ENCODE measurements at places on chromosomes 1 and 21.

DNA sequence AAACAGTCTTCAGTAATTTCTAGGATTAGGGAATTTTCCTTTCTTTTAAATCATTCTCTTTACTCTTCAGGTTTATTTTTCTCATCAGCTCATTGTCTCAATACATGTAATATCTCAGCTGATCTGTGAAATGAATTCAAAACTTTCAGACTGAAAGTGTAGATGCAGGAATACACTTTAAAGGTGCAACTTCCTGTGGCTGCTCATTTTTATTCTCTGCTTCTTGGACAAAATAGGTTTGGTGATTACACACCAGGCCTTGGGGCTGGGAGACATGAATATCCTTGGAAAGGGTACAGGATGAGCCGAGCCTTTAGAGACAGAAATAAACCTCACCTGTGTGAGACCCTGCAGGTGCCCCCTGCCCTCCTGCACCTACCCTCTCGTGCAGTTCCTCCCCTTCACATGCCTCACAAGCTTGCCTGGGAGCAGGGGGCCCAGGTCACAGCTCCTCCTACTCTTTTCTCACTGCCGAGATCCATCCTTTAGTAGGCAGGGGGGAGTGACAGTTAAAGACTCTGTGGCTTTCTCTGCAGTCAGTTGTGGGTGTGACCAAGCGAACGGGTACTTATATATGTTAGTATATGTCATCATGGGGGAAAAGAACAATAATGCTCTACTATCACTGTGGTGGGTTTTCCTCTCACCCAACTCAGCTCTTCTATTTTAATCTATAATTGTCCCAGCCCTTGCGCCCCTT, 23.6 kb downstream of the XCL2 start:
- H3K36me3 ChIP-seq: no peaks in the 10 kb centered on the region
- H3K4me1 ChIP-seq: no peaks in the 10 kb centered on the region
- H3K27ac ChIP-seq: no peak overlapping the region
- H3K27me3 ChIP-seq: no peaks in the 10 kb centered on the region
- no peak for DNase-seq
- H3K4me3 ChIP-seq: no peak overlapping the region

DNA sequence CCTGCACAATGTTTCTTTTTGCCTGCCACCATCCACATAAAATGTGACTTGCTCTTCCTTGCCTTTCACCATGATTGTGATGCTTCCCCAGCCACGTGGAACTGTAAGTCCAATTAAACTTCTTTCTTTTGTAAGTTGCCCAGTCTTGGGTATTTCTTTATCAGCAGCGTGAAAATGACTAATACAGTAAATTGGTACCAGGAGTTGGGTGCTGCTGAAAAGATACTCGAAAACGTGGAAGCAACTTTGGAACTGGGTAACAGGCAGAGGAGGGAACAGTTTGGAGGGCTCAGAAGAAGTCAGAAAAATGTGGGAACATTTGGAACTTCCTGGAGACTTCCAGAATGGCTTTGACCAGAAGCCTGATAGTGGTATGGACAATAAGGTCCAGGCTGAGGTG, 425.3 kb downstream of the GPATCH2 start:
- DNase-seq: no peak
- no peaks in the 10 kb centered on the region for H3K4me1 ChIP-seq
- H3K27ac ChIP-seq: no peak overlapping the region
- no peaks in the 10 kb centered on the region for H3K36me3 ChIP-seq
- H3K4me3 ChIP-seq: no peak overlapping the region
- H3K27me3 ChIP-seq: no peaks in the 10 kb centered on the region

GRCh38 chr1:164637461-164638375, 78.7 kb downstream of the PBX1 start:
- peaks cover 18% of the 10 kb centered on the region for H3K4me1 ChIP-seq
- H3K27me3 ChIP-seq: no peaks in the 10 kb centered on the region
- H3K36me3 ChIP-seq: peaks cover 18% of the 10 kb centered on the region

- H3K4me3 ChIP-seq: peak overlapping the region; percentile 60
- H3K27ac ChIP-seq: peak overlapping the region; percentile 36
- H3K4me1 ChIP-seq: peaks cover 7% of the 10 kb centered on the region
- peak; percentile 52 for DNase-seq
- no peaks in the 10 kb centered on the region for H3K36me3 ChIP-seq
These were observed 1.1 kb downstream of the SERTAD4 start for GRCh38 chr1:210233495-210234328.

DNA sequence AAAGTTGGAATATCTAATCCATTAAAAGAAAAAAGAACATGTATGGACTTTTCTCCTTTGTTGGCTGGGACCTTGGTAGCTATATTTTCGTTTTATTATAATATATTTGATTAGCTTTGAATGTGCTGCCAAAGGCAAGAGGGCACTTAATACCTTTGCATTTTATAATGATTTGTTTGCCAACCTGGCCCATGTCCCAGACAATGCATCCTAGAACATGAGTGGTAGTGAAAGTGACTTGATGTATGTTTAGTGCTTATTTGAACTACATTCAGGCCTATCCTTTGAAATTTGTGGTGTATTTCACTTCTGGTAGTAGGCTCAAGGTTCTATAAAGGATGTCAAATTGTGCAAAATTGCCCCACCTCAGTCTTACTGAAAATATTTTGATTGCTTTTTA, 25.9 kb downstream of the CACHD1 start:
- no peak for DNase-seq
- no peaks in the 10 kb centered on the region for H3K4me1 ChIP-seq
- H3K4me3 ChIP-seq: no peak overlapping the region
- H3K27ac ChIP-seq: no peak overlapping the region
- no peaks in the 10 kb centered on the region for H3K36me3 ChIP-seq
- no peaks in the 10 kb centered on the region for H3K27me3 ChIP-seq

DNA sequence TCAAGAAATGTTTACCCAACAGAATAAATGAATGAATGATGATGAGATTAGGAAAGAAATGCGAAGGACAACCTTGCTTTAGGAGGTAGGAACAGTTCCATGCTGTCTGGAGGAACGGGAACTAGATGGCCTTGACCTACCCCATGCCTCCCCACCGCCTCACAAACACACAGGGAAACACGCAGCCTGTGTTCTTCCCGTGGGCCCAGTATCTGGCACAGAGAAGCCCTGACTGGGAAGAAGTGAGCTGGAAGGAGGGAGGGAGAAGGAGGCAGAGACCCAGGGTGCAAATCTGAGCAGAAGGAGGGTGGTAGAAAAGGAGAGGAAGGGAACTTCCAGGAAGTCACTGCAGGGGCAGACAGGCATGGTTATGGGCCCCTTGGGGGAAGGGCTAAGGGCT, 3.5 kb upstream of the ADORA1 start:
- H3K27ac ChIP-seq: no peak overlapping the region
- no peak for DNase-seq
- no peak overlapping the region for H3K4me3 ChIP-seq
- no peaks in the 10 kb centered on the region for H3K36me3 ChIP-seq
- H3K27me3 ChIP-seq: peaks cover 63% of the 10 kb centered on the region

DNA sequence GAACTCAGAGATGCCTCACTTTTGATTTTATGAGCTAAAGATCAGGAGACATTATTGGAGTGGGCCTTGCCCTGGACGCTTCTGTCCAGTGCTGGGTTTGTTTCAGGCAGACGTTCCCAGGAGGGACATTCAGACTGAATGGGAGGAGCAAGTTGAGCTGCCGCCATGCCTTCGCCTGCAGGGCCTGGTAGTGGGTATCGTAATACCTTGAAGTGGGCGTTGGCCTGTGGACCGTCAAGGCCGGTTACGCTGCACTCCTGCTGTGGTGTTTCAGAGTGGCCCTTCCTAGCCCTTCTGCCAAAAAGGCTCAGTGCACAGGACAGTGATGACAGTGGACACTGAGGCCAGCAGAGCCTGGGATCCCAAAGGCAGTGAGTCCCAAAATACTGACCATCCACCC, 1.6 kb downstream of the FAM3B start:
- no peak overlapping the region for H3K4me3 ChIP-seq
- no peaks in the 10 kb centered on the region for H3K36me3 ChIP-seq
- no peak for DNase-seq
- H3K4me1 ChIP-seq: no peaks in the 10 kb centered on the region
- no peak overlapping the region for H3K27ac ChIP-seq

DNA sequence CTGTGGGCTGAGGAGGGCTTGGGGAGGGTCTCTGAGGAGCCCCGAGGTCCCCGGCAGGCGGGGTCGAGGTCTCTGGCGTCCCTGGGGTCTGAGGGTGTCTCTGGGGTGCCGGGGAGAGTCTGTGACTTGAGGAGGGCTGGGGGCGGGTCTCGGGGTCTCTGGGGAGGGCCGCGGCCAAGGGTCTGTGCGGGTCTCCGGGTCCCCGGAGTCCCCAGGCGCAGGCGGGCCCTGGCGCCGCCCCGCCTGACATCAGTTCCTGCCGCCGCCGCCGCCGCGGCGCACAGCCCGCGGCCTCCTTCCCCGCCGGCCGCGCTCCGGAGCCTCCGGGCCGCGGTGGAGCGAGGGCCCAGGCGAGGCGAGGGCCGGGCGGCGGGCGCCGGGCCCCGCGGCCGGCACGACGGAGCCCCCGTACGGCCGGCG, at the start of gene PLEKHM2:
Gene PLEKHM2 (plus strand): TSS at position 279 of the 420 bp plus-strand sequence. CDS start 239 bp downstream, outside the sequence.
- H3K27ac ChIP-seq: peak within 1 kb of the TSS; percentile 94
- no peaks in the 10 kb centered on the region for H3K36me3 ChIP-seq
- H3K4me3 ChIP-seq: peak within 1 kb of the TSS; percentile 99
- peaks cover 19% of the 10 kb centered on the region for H3K4me1 ChIP-seq

GRCh38 chr1:215888159-215888558, 321.1 kb downstream of the KCTD3 start:
- H3K27me3 ChIP-seq: no peaks in the 10 kb centered on the region
- H3K36me3 ChIP-seq: no peaks in the 10 kb centered on the region
- no peak overlapping the region for H3K4me3 ChIP-seq
- no peak overlapping the region for H3K27ac ChIP-seq
- H3K4me1 ChIP-seq: no peaks in the 10 kb centered on the region

DNA sequence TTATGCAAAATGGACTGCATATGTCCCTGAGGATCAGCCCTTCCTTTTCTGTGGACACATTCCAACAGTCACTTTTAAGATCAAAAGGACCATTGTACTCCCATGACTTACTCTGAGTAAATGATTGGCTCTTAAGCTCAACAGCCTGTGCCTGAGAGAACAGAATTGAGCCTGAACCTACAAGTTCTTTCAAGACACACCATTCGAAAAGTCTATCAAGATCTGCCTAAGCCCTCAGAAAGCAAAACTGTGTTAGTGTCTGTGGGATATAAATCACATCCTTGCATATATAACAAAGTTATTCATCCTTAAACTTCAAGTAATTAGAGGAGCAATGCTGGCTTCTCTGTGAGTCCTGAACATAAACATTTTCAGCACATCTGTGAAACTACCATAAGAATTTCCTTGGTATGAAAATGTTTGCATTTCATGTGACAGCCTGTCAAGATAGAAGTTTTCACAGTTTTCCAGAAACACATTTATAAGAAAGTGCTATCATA, 41.6 kb downstream of the PCNX2 start:
- no peak overlapping the region for H3K27ac ChIP-seq
- no peaks in the 10 kb centered on the region for H3K27me3 ChIP-seq
- peak; percentile 60 for DNase-seq
- no peak overlapping the region for H3K4me3 ChIP-seq

DNA sequence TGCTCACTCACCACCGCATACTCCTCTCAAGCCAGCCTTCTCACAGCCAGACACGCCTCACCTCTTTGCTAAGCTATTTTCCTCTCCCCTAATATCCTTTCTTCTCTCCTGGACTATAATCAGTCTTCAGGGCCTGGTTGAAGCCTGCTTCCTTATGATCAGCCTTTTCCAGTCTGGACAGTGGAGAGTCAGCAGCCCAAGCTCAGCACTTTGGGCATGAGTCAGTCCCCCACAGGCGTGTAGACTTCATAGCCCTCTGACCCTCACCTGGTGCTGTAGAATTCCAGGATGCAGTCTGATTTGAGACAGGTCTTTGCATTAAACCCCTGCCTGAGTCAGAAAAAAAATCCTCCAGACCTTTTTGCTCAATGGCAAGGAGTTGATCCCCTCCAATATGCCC, 2.5 kb downstream of the HPCAL4 start:
- H3K4me1 ChIP-seq: no peaks in the 10 kb centered on the region
- no peak overlapping the region for H3K4me3 ChIP-seq
- H3K27me3 ChIP-seq: peaks cover 89% of the 10 kb centered on the region
- H3K36me3 ChIP-seq: no peaks in the 10 kb centered on the region
- DNase-seq: no peak

- H3K4me3 ChIP-seq: no peak overlapping the region
- H3K27ac ChIP-seq: no peak overlapping the region
- DNase-seq: no peak
- no peaks in the 10 kb centered on the region for H3K27me3 ChIP-seq
These were observed 192.5 kb downstream of the FOXD2 start for GRCh38 chr1:47630346-47630745.

DNA sequence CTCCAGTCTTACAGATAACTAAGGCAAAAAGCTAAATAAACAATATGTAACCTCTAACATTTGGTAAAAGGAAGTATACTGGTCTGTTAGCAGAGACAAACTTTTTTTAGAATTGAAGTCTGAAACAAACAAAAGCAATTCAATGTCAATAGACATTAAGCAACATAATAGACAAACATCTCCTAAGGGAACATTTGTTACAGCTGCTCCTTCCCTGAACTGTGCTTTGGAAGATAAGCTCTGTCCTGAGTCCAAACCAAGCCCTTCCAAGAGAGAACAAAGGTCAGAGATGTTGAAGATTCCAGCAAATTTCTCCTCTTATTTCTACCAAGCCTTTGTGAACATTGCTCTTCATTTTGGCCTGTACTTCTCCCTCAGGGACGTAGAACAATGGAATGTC, 25.3 kb downstream of the FMO2 start:
- no peak for DNase-seq
- H3K4me3 ChIP-seq: no peak overlapping the region
- no peaks in the 10 kb centered on the region for H3K36me3 ChIP-seq
- no peak overlapping the region for H3K27ac ChIP-seq

- peaks cover 2% of the 10 kb centered on the region for H3K4me1 ChIP-seq
- H3K27ac ChIP-seq: no peak overlapping the region
- no peaks in the 10 kb centered on the region for H3K36me3 ChIP-seq
- no peaks in the 10 kb centered on the region for H3K27me3 ChIP-seq
- DNase-seq: no peak
These were observed 159.0 kb upstream of the ZNHIT6 start for GRCh38 chr1:85867189-85867588.

DNA sequence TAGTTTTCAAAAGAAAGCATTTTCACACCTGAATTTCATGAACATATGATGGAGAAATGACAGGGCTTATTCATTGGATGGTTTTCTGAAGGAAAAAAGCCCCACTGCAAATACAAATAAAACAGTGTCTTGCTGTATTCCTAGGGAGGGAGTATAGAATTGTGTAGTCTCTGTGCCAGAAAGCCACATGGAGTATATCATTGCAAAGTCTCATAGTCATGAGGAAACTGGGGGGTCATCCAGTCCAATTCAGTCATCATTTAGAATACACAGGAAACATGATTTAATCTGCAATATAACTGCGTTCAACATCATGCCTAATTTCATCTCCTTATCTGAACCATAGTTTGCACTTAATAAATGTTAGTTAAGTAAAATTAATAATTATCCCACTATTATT, 222.3 kb downstream of the NTNG1 start:
- H3K36me3 ChIP-seq: no peaks in the 10 kb centered on the region
- H3K4me3 ChIP-seq: no peak overlapping the region
- DNase-seq: no peak
- no peaks in the 10 kb centered on the region for H3K4me1 ChIP-seq
- H3K27ac ChIP-seq: no peak overlapping the region
- no peaks in the 10 kb centered on the region for H3K27me3 ChIP-seq
